ENCODE measurements at places on chromosomes 2 and 18.
A peak's percentile ranks its signal among the peaks of the same experiment; 100 is the strongest.

GRCh38 chr18:55422456-55423180 lies 165.4 kb downstream of the TCF4 start:
- DNase-seq: no peak

GRCh38 chr2:43376523-43377198 lies 150.3 kb upstream of the ZFP36L2 start:
- no peak for DNase-seq

- DNase-seq: no peak
Measured at GRCh38 chr18:54358495-54359040, 862 bp downstream of the C18orf54 start.

GRCh38 chr18:77178559-77178958 lies 46.0 kb upstream of the MBP start:
- no peak for DNase-seq

GRCh38 chr18:32289483-32290075 lies 99.7 kb downstream of the MEP1B start:
- peak; percentile 37 for DNase-seq

DNA sequence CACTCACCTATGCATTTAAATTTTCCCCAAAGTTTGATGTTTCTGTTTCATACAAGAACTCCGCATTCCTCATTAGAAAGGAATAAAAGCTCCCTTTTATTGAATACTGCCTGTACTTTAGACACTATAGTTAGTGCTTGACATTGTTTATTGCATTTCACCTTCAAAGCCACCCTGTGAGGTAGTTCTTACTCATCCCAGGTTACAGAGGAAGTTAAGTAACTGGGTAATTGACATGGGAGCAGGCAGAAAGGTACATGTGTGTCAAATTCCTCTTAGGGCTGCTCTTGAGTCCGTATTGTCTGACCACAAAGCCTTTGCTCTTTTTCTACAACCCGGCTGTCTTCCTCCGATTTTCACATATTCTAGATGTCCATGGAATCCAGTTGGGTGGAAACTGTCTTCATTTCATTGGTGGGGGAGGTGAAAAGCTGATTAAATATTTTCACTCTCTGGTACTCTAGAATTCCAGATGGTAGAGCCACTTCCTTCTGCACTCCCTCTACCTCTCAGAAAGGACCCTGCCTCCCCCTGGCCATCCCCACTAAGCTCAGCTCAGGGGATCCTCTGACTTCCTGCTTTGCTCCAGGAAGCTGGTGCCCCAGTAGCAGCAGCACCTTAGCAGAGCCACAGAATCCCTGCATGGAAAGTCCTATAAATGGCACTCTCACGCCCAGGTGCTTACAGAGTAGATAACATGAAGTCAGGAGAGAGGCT lies 319.2 kb downstream of the LRATD1 start:
- no peak for DNase-seq

GRCh38 chr2:226215902-226216503 lies 583.6 kb downstream of the IRS1 start:
- peak; percentile 72 for DNase-seq

DNA sequence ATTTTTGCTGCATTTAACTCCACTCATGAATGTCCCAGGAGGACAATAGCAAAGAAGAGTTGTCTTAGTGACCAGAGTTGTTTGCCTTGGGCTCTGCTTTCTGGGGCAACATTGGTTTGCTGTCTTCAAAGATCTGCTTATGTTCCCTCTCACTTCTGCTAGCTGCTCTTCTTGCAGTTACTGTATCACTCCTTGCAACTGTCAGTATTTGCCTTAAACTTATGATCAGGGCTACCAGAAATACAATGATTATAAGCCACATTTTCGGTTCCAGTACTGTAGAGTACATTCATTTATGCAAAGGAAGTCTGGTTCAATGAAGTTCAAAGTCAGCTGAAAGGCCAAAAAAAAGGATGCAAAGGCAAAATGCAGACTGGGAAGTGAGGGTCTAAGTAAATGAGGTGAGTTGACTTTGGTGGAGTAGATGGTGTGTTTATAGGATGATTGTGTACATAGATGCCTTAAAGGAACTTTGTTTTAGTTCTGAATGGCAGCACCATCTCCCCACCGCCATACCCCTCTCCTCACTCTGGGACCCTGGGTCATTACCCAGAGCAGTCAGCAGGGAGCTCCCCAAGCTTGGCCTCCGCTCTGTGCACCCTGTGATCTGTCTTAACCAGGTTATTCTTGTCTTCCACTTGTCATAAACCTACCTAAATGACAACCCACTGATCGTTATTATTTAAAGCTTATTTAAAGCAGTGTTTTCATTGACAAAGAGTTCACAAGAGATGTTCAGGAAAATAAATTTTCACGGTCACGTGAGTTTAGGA lies 236.0 kb downstream of the DOK6 start:
- peak; percentile 27 for DNase-seq

GRCh38 chr2:10891848-10892247 lies 19.9 kb upstream of the KCNF1 start:
- no peak for DNase-seq

DNA sequence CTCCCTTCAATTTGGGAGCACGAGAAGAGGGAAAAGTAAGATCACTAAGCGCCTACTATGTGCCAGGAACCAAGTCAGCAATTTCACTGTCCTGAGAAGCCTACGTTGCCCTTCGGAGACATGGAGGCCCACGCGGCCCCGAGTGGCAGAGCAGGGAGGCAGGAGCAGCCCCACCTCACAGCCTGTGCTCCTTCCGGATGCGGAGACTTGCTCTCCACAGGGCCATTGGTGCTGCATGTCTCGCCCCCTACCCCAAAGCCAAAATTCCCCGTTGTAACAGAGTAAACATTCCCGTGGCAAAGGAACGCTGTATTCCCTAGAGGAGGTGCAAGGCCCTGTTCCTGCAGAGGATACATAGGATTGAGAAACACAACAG lies 4.5 kb downstream of the SLC14A2 start:
- no peak for DNase-seq

DNA sequence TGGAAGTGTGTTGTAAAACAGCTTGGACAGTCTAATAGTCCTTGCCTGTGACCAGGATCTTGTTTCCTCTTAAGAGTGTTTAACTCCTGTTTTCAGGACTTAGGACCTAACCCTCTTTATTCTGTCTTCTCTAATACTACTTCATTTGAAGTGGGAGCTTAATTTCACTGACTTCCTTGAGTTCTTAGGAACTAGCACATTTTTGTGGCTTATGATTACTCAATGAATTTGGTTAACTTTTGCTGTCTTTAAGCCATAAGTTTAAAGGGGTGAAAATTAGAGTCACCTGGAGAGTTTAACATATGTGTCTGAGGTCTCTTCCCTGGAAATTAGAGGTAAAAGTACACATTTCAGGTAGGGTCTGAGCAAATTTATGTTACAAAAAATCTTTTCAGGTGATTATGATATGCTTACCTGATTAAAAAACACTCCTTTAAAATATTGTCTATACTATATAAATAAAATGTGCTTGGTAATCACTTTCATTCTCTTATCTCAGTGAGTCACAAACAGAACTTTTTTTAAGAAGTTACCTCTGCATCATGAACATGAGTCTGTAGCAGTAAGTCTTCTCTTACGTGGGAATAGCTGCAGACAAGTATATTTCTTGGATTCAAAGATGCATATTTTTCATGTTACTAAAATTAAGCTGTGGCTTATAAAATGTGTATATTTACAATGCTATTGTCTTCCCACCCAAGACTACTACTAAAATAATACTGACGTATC lies 52.7 kb downstream of the ATP9B start:
- DNase-seq: no peak

GRCh38 chr18:13587477-13587876 lies 138.9 kb downstream of the FAM210A start:
- no peak for DNase-seq
